ENCODE measurements at places on chromosomes 13 and 19.

DNA sequence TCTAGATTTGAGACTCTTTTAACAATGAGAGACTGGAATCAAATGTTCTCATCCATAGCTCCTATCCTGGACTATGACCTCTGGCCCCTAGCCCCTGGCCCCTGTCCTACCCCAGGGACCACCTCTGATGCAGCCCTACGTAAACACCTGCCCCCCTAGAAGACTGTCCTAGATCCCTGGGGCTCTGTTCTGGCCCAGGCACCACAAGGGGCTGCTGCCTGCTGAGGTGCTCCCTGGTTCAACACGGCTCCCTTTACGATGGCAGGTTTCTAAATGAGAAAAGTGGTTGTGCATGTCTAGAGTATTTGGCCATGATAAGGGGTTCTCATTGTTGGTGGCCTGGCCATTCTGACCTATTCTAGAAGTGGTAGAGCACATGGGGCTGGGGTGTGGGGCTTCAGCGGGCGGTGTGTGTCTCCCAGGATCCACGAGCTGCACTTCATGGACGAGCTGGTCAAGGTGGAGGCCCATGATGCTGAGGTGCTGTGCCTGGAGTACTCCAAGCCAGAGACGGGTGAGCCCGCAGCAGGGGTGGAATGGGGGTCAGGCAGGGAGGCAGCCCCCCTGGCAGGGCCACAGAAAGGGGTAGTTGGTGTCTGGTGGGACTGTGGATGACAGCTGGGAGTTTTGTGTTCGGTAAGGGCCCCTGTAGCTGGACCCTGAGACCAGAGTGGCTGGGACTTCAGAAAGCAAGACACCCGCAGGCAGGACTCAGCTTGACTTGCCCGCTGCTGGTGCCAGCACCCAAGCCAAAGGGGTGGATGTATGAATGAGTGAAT is 26.5 kb upstream of the OVOL3 start:
- DNase-seq = no peak

- no peak for DNase-seq
These were observed 173.9 kb downstream of the PRR20E start for GRCh38 chr13:57340878-57341277.

GRCh38 chr19:18589380-18590272 is 1.0 kb downstream of the REX1BD start:
- DNase-seq = peak; percentile 43

DNA sequence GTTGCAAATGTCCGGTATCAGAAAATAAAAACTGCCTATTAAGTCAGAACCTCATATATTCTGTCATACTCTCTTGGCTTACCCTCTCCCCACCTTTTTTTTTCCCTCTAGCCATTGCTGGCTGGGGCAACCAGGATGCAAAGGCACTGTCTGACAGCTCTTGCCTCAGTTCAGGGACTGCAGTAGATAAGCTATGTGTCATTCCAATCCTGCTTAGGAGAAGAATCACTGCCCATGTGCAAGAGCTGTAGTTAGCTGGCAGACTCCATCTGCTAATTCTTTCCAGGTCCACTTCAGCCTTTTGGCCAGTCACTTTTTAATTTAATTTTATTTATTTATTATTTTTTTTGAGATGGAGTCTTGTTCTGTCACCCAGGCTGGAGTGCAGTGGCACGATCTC is 895.6 kb upstream of the SLC10A2 start:
- DNase-seq = no peak

DNA sequence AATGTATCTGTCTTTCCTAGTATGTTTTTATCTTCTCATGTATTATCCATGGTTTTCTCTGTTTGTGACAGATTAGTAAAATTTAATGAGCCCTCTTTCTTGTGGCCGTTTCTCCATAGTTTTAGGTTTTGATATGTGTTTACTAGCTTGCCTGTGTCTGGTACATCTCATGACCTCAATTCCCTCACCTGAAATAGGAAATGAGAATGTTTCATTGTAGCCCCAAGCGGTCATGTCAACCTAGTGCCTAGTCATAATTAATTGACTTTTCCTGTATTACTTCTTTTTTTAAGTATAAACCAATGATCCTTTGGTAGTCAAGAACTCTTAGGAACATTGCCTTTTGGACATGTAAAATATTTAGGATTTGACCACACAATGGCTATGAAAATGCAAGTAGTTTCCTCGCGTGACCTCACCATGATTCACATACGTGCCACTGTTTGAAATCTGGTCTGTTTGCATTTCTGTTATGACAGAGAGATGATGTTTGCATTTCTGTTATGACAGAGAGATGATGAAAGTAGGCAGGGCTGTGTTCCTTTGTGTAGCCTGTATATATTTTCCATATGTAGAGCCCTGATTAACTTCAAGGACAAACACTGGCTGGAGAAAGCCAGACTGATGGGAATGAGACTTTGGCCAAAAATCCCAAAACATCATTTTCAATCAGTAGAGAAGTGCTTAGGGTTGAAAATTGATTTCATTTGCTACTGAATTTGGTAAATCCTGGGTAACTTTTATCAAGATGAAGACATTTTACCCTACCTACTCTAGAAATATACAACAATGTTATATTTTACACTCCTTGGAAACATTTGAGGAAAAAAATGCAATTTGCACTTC is 104.8 kb downstream of the TNFRSF19 start:
- no peak for DNase-seq

GRCh38 chr19:28652765-28653164 is 560.2 kb downstream of the UQCRFS1 start:
- DNase-seq = no peak

DNA sequence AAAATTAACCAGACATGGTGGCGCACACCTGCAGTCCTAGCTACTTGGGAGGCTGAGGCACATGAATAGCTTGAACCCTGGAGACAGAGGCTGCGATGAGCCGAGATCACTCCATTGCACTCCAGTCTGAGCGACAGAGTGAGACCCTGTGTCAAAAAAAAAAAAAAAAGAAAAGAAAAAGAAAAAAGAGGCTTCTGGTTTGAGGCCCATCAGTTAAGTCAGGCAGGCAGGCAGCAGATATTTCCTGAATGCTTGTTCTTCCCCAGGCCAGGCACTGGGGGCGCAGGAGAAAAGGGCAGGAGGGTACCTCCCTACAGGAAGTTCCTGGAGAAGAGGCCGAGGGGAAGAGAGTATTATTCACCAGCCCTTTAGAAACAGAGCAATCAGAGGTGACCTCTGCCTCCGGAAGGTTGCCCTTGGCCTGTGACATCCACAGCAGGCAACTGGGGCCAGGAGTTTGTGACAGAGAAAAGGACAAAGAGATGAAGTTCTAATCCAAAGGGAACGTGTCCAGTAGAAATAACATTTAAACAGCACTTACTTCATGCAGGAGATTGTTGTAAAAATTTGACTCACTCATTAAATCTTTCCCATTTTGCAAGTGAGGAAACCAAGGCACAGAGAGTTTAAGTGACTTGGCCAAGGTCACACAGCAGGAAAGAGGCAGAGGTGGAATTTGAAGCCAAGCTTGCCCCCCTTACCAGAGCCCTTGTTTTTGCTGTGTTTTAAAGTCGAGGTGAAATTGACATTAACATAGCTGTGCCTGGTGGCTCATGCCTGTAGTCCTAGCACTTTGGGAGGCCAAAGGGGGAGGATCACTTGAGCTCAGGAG is 4.3 kb upstream of the RLN3 start:
- DNase-seq = peak; percentile 31

DNA sequence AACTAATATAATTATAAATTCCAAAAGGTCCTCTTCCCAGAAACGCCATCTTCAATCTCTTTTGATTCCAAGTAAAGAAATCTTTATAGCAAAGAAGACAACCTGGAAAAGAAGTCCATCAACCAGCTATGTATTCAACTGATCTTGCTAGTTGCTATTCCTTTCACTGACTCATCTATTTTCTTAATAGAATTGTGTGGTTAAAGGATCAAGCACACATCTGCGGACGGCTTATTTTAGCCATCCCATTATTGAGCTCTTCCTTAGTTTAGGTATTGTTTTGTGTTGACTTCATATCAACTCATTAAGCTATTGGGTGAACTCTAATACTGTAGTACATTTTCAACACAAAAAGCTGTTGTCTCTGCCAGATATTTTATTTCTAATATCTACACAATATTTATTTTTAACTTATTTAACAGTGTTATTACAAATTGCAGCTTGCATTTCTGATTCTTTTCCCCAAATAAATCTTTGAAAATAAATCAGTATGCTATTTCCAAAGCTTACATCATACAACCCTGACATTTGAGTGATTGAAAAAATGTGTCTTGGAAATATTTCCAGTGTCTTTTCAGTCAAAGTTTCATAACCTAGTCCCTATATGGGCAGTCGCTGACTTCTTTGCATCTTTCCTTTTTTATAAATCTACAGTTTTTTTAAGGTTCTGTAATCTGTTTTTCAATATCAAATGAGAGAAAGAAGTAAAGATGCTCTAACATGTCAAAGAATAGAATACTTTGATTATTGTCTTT is 158.8 kb upstream of the SPRY2 start:
- DNase-seq = no peak

GRCh38 chr19:7483720-7484201 is 5.1 kb downstream of the PEX11G start:
- DNase-seq = no peak

GRCh38 chr19:5786593-5787408 is 2.3 kb upstream of the PRR22 start:
- no peak for DNase-seq

DNA sequence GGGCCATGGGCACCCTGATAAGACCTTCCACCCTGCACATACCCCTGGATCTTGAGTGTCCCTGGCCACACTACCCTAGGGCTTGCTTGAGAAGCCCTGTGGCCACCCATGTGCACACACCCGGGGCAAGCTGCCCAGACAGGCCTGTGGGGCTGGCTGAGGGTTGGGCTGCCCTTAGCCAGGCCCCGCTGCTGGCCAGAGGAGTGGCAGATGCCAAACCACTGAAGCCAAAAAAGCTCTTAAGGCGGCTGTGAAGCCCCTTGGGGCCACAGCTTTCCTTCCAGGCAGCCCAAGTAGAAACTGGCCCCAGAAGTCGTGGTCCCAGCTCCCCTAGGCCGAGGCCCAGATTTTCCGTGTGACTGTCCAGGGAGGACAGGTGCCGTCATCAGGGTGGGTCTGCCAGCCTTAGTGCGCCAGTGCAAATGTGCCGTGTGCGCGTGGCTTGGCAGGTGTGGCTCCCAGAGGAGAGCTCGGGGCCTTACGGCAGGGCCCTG is 14.8 kb downstream of the CEBPG start:
- DNase-seq = no peak

- no peak for DNase-seq
These were observed 16.2 kb upstream of the KATNAL1 start for GRCh38 chr13:30323524-30323923.

DNA sequence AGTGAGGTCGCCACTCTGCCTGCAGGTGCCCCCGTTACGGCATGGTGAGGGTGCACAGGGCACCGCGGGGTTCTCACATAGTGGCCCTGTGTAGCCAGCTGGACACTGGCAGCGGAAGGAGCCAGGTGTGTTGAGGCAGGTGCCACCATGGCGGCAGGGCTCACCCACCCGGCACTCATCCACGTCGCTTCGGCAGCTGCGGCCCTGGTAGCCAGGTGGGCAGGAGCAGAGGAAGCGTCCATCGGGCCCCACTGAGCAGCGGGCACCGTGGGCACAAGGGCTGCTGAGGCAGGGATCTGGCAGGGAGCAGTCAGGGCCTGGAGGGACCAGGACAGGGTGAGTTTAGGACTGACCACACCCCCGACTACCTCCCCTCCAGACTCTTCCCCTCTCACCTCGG is 8.8 kb downstream of the NOTCH3 start:
- DNase-seq = no peak

DNA sequence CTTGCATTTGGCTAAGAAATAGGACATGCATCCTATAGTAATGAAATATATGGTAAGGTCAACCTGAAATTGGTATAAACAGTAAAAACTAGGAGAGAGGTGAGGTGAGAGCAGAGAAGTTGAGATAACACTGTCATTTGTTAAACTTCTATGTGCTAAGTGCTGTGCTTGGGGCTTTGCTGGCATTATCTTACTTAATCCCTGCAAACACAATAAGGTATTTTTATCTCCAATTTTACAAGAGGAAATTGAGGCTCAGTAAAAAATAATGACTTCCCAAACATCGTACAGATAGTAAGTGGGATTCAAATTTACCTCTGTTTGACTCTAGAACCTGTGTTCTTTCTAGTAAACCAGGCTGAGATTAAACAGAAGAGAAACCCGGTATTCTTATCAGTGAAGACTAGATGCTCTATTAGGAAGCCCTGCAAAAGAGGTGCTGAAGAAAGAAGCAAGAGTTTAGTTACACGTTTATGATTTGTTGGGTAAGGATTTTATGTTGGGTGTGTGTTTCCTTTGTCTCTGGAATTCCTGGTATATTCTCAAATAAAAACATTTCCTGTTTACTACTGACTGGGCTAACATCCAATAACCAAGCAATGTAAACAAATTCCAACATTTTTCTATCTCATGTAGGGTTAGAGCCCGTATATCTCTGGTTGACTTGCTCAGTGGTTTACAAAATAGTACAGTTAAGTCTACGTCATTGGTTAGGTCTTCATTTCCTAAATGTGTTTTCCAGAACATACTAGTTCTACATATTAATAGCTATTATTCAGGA is 137.3 kb upstream of the FNDC3A start:
- no peak for DNase-seq

GRCh38 chr13:42215578-42216421 is 56.2 kb upstream of the AKAP11 start:
- DNase-seq = no peak

DNA sequence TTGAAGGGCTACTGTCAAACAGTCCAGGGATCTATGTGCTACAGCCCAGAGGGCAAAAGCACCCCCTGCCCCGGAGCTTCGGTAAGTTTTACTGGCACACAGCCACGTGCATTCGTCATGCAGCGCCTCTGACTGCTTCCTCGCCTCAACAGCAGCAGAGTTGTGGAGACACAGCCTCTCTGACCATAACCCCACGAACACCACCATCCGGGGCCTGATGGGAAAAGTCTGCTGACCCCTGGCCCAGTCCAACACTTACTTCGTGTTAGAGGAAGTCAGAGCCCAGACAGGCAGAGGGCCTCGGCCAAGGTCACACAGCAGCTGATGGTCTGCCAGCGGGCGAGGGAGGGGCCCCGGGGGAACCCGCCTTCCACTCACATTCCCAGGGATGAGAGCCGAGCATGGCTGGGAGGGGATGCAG is 5.1 kb downstream of the CBARP start:
- DNase-seq = no peak

- peak; percentile 0 for DNase-seq
These were observed 32.2 kb downstream of the GP6 start for GRCh38 chr19:55005684-55006488.

DNA sequence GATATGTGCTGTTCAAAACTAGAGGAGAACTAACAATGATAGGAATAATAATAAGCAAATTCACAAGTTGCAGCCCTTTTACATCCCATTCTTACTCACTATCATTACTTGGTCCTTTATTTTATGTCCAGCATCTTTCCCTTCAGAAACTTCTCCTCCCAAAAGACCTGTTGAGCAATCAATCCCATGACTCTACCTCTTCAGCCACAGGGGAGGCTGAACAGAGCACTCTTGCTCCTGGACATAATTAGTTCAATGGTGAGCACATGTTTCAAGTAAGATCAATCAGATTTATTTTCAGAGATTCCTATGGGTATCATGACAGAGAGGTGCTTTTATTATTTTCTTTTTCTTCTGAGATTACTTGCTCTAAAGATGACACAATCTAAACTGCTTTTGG is 260.0 kb downstream of the COG6 start:
- no peak for DNase-seq
